ENCODE measurements at places on chromosomes 7 and 10.

DNA sequence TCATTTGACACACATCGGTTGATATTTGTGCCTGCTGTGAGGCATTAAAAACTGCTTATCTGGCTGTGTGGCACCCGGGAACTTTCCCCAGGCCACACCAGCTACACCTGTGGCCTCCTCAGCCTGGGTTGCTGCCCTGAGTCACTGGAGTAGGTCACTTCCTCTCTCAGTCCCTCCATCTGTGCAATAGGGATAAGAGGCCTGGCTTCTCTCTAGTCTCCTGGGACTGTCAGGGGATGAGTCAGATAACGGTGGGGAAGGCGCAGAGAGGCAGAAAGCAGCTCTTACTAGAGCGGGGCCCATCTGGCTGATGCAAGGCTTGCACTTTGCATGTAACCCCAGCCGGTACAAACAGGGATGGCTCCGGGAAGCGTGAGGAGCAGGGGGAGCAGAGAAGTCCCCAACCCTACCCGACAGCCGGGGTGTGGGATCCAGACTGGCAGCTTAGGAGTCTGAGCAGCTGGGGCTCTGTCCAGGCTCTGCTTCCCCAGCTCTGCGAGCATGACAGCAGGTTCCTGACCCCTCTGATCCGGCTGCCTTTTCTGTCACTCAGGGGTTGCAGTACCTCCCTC lies 34.0 kb downstream of the DNAJB12 start:
- peak; percentile 63 for DNase-seq

DNA sequence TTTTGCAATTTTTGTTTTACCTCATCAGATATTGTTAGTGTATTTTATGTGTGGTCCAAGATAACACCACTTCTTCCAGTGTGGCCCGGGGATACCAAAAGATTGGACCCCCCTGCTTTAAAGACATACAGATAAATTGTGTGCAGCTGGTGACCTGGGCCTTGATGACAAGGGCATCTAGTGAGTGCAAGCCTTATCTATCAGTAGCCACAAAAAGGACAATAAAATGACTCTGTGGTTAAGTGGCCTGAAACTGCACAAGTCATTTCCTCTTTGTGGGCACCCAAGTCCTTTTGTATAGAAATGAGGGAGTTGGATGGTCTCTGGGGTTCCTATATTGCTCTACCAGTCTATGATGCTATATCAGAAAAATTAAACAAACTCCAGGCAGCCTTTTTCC lies 98.1 kb downstream of the PARD3 start:
- DNase-seq = no peak

DNA sequence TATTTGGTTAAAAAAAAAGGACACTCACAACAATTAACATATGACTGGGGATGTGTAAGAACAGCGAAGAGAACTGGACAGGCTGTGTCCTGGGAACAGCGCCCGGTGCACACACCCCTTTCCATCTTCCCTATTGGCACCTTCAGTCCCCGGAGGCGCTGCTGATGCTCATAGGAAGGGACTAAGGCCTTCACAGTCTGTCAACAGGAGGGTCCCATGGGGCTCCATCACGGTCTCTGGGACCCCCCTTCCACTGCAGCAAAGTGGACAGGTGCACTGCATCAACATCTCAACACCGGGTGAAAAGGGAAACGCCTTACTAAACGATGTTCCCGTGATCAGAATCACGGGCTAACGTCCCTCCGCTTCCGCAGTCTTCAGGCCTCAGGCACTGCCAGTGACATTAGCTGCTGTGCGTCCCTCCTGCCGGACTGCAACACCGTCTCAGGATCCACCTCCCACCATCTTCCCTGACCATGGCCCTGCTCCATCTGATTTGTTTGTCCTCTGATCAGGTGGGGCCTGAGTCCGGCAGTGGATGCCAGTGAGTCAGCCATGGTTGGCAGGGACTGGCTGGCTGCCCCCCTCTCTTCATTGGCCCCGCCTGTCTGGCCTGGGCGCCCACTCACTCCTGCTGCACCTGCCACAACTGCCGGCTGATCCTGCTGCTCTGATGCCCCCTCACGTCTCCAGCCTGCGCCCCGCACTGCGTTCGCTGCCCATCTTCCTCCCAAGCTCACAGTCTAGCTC lies 614.7 kb downstream of the DNAJB6 start:
- no peak for DNase-seq

DNA sequence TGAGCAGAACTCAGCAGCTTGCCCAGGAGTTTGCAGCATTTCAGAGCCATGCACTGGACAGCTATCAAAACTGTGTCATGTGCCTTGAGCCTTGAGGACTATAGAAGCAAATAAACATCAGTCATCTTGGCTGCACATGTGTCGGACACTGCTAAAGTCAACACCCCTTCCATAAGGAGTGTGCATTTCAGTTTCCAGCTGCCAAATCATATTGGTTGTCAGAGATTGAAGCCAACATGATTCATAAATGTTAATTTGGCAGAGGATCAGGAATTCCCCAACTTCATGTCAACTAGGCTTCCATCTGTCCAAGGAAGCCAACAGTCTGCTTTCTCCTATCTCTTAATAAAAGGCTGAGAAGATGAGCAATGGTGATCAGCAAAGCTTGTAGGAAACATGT lies 32.8 kb downstream of the SLC16A12 start:
- no peak for DNase-seq

DNA sequence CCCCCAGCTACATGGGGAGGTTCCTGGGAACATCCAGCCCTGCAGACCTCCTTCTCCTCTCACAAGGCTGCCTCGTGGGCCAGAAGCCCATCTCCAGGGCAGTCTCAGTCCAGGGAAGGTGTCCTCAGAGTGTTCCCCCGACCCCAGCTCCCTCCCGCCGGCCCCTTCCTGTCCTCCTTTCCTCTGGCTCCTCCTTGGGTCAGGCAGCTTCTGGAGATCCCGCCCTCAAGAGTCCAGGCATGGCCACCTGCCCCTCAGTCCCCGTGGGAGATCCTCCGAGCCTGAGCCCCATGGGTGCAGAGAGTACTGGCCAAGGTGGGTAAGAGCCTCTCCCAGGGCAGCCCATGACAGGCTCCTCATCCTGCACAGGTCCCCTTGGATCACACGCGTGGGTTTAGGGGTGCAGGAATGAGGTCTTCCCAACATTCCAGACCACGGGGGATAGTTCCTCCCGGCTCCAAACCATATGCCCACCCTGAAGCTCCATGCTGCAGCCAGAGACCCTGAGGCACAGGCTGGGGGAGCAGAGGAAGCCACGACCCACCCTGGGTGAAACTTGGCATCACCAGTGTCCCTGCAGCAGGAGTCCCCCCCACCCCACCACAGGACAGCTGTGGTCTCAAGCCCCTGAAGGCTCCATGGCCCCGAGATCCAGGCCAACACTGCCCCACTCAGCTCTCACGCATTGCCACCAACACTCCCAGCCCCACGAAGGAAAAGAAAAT lies 65.5 kb downstream of the OAT start:
- DNase-seq = no peak

DNA sequence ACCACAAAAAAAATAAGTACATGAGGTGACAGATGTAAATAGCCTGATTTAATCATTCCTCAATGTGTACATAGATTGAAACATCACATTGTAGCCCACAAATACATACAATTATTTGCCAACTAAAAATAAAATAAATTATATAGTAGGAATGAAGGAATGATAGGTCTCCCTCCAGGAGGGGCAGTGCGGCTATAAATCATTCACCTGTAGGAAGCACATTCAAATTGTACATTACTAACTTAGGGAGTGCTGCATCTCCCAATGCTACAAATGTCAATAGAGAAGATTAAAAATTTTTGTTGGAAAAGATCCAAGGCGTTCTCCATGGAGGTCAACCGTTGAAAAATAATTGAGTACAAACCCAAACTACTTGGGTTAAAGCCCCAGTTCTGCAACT lies 4.2 kb downstream of the KBTBD2 start:
- no peak for DNase-seq

DNA sequence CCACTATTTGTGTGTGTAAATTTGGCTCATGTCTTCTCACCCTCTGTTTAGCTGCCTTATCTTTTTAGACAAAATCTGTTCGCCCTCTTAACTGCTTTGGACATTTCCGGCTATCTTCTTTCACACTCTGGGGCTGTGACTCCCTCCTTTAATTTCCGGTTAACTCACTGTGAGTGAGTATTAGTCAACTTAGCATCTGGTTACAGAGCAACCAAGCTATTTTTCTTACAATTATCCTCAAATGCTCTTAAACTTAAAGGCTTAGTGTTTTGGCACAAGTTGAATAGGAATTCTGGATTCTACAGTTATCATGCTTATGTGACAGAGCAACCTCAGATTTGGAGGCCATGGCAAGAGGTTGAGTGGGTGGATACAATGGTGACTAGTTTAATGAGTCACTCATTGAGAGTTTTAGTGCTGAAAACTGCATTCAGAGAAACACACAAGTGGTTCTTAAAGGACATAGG lies 177.6 kb upstream of the SEMA3A start:
- DNase-seq = no peak

- no peak for DNase-seq
Measured at GRCh38 chr10:74306227-74306982, 155.4 kb downstream of the ADK start.

DNA sequence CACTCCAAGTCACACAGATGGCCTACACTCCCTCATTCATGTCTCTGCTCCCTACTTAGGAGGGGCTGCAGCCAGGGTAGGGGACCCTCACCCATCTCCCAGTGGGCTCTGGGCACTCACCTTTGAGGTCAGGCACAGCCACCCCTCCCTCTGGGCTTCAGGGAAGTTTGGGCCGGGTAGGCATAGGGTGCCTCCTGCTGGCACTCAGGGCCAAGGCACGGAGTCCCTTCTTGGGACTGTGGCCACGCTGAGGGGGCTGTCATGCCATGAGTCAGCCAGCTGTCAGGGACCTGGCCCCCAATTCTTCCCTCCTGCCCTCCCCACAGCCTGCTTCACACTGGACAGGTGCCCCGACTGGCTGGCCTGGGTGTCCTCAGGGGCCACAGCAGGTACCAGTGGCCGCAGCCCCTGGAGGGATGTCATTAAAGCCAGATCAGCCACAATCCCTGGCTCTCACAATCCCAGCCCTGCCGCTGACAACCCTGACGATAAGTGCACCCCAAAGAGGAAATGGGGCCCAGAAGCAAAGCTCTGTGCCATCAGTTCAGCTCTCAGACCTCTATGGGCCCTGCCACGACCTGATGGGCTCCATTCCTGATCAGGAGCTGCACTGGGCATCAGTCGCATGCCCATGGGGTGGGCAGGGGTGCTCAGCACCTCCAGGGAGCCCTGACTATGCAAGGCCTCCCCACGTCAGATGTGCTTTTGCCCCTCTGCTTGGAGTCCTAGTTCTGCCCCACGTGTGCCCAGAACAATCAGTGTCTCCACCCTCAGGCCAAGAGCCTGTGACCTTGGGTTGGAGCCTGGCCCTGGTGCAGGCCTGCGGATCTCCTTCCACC lies 34.1 kb upstream of the RET start:
- DNase-seq = no peak

- no peak for DNase-seq
Measured at GRCh38 chr7:103887853-103888602, 101.4 kb downstream of the RELN start.

DNA sequence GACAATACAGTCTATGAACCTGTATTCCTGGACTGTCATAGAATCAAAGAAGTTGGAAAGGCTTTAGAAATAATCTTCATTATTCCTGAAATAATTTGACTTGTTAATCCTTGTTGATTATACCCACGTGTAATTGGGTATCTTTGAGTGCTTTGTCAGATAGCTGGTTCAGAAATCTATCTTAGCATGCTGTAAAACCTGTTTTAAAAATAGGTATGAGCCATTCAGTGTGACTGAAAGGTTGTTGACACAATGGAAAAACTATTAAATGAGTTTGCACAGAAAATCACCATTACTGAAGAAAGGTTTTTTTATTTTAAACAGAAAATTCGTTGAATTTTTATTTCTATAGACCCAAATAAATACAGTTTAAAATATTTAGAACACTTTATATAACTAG lies 38.7 kb downstream of the PHTF2 start:
- peak; percentile 45 for DNase-seq
